ENCODE measurements at places on chromosomes 16 and 17.

DNA sequence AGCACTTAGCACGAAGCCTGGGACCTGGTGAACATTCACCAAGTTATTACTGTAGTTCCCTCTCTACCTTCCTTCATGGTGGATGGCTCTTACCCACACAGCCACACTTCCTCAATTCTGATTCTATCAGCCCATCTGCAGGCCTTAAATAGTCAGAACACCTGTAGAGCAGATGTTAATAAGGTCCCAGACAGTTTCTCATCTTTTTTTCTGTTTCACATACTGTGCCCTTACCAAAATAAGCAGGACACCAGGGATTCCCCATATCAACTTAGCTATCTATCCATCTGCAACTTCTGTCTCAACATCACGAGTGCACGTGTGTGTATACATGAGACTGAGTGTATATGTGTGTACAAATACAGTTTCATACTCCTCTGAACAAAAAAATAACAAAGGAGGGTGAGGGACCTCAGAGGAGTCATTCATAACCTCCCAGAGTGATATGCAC is 2.8 kb downstream of the RECQL5 start:
- DNase-seq, result no peak

DNA sequence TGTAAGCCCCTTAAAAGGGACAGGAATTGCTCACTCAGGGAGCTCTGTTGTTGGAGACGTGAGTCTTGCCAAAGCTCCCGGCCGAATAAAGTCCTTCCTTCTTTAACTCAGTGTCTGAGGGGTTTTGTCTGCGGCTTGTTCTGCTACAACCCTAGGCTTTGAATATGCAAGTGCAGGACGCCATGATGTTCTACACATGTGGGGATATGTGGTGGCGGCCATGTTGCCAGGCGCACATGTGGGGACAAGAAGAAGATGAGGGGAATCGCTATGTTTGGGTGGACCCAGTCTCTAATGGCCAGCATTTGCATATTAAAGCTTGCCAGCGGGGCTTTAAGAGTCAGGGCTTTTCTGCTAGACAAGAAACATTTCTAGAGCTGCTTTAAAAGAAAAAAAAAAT is 96.8 kb upstream of the CA10 start:
- no peak for DNase-seq

- no peak for DNase-seq
Observed at GRCh38 chr17:32288615-32289014, 23.0 kb downstream of the RHBDL3 start.

DNA sequence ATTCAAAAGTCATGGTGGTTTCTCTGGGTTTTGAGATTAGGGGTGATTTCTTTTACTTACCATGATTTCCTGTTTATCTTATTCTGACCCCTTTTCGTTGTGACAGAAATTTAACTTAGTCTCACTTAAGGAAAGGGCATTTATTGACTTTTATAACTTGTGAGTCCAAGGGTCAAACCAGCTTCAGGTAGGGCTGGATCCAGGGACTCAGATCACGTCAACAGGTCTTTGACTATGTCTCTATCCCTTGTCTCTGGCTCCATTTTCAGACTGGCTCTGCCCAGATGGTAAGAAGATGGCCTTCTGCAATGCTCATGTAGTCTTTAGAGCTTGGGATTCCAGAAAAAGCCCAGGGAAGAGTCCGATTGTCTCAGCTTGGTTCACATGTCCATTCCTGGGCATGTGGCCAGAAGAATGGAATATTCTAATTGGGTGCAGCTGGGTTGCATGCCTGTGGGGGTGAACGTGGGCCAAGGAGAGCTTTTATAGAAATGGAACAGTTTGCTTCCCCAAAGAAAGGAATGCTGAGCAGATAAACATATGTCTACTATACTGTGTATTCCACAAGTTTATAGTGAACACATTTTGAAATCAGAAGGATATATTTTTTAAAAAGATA is 13.4 kb downstream of the USP43 start:
- DNase-seq, result no peak

DNA sequence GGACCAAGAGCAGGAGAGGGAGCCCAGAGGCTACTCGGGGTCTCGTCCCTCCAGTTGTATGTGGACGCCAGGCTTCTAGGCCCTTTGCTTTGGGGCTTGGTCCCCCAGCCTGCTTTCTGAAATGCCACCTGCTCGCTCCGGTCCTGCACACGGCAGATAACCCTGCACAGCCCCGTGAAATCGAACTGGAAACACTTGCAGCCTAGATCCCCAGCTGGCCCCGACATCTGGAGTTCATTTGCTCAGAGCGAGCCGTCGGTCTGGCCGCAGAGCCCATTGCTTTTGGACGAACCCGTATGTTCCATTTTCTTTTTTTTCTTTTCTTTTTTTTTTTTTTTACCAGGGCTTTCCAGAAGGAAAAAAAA is 22.9 kb downstream of the C1QTNF1 start:
- no peak for DNase-seq

- DNase-seq, result no peak
Observed at GRCh38 chr16:23288209-23288608, 13.9 kb upstream of the SCNN1B start.

- DNase-seq, result no peak
Observed at GRCh38 chr16:77853161-77853560, 64.8 kb downstream of the VAT1L start.

- DNase-seq, result no peak
Observed at GRCh38 chr16:84613408-84614072, 4.3 kb downstream of the COTL1 start.

GRCh38 chr17:78401246-78401645 is 22.8 kb downstream of the PGS1 start:
- no peak for DNase-seq

DNA sequence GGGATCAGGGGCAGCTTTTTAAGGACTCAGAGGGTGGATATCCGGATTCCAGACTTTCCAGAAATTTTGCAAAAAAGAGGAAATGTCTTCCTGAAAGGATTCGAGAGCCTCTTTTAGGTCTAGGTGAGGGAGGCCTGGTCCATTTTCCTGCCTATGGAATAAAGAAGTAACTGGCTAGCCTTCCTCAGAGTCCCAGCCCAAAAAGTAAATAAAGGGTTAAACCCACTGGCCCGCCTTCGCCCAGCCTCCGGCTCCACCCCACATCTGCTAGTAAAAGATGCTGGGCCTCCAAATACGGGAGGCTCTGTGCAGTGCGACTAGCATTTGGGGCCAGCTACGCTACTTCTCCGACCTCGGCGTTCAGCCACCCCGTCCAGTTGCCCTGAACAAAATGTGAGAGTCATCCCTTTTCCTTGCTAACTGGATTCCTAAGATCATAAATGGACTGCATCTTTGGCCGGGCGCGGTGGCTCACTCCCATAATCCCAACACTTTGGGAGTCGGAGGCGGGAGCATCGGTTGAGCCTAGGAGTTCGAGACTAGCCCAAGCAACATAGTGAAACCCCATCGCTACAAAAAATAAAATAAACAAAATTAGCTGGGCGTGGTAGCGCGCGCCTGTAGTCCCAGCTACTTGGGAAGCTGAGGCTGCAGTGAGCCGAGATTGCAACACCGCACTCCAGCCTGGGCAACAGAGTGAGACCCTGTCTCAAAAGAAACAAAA is 824 bp upstream of the MPP2 start:
- peak; percentile 58 for DNase-seq

DNA sequence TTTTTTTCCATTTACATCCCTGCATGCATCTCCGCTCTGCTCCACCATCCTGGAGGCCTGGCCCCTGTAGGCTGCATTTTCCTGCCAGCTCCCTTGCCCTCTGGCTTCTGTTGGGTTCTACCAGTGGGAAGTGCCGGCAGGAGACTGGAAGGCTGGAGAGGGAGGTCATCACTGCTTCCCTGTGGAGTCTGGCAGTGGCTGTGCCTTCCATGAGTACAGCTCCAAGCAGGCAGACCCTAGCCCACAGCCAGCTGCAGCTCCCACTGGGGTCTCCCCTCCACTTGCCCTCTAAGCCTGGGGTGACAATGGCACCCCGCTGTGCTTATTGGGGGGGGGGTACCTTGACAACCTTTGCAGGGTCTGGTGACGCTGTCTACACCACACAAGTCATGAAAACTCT is 37.3 kb downstream of the MMP15 start:
- no peak for DNase-seq

DNA sequence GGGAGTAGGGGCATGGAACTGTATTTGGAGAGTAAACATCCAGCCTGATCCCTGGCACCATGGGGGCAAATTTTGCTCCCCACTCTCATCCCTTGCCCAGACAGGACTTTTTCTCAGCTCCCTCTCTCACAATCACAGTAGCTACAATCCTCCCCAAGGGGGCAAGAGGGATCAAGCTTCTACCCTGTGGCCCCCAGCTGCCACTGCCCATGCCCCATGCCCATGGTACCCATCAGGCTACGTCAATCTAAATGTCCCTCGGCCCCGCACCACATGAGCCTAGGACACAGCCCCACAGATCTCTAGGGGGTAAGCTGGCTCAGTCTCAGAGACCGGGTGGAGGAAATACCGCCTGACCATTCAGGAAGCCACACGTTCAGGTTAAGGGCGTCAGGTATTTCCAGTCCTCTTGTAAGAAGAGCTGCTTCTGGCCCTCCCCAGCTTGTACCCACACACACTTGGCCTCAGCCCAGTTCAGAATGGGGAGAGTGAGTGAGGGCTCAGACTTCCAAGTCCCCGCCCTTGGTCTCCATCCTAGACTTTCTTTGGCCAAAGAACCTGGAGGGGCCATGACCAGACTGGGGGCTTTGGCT is 1.8 kb downstream of the CACNB1 start:
- DNase-seq, result no peak

GRCh38 chr16:50445621-50446555 is 77.1 kb upstream of the BRD7 start:
- no peak for DNase-seq

GRCh38 chr16:50831751-50832150 is 89.9 kb downstream of the CYLD start:
- no peak for DNase-seq

- DNase-seq, result no peak
Observed at GRCh38 chr16:67248401-67249177, at the start of gene SLC9A5. Gene SLC9A5 (plus strand): TSS chr16:67248979. CDS start chr16:67249015, 36 bp downstream.

DNA sequence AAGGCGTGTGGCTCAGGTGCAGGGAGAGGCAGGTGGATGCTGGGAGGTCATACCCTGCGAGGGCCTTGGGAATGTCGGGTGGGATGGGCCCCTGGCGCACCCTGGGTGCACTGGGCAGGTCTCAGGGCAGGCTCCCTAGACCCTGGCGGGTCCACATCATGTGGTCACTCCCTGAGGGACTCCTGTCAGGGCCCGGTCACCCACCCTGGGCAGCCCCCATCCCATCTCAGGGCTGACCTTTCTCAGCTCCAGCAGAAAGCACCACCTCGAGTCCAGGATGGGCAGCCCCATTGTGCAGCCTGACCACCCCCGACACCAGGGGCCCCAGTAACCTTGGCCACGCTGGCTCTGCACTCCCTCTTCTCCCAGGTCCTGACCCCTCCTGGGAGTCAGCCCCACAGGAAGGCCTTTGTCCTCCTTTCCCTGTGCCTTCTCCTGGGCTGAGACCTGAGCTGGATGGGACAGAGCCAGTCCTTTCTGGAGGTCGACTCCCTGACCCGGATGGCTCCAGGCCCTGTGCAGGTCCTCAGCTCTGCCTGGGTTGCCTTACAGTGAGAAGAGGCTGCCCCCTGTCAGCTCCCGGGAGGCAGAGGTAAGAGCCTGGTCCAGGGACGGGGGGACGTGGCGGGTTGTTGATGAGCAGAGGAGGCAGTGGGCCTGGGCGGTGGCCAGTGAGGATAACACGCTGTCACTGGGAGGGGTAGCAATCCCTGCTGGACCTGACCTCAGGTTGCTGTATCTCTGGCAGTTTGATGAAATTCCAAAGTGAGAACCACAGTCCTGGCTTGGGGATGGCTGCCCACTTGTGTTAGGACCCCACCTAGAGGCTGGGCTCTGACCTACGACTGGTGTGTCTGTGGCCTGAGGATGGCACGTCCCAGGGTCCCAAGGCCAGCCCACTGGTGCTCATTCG is 77.9 kb downstream of the GOSR1 start:
- no peak for DNase-seq
